ENCODE measurements at places on chromosomes 3 and 15.

DNA sequence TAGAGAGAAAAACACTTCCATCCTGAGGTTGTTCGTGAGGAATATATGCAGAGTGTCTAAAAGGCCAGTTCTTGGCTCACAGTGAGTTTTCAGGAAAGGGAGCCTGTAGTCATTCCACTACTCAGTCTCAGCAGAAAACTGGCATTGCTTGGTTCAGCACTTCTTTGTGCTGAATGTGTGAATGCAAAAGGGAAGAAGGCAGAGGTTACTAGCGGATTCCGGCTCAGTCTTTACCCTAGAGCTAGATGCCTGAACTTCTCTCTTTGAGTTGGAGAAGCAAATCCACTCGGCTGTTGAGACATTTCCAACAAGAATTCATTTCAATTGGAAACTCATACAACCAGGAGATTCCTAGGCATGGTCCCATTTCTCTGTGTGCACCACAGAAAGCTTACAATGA, 23.1 kb upstream of the FRMD4B start:
- DNase-seq: no peak

- no peak for DNase-seq
Observed at GRCh38 chr3:127541320-127541719, 49.2 kb downstream of the TPRA1 start.

DNA sequence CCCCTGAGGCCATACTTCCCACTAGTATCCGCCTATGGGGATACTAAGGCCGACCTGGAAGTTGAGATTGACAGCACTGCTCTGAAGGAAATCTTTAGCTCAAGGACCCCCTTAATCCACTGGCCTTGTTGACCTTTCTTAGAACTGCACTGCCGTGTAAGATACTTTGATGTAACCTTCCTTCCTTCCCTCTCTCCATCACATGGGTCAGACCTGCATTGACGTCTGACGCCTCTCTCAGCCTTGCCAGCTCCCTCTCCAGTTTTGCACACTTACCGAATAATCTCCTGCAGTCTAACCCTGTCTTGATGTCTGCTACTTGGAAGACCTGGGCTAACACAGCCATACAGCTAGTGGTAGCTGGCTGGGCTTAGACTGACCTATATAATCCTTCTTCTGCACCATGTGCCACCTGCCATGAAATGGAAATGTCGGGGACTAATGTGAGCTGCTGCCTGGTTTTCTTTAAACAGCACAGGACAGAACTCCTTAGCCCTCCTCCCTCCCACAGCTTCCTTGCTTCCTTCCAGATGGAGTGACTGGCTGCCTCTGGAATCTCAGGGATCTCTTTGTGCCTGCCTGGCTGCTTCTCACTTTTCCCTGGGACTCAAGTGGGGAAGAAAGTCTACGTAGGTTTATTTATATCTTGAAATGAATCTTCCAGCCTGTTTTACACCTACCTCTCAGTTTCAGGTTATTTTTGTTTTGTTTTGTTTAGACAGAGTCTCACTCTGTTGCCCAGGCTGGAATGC, 39.2 kb upstream of the HERC1 start:
- no peak for DNase-seq

DNA sequence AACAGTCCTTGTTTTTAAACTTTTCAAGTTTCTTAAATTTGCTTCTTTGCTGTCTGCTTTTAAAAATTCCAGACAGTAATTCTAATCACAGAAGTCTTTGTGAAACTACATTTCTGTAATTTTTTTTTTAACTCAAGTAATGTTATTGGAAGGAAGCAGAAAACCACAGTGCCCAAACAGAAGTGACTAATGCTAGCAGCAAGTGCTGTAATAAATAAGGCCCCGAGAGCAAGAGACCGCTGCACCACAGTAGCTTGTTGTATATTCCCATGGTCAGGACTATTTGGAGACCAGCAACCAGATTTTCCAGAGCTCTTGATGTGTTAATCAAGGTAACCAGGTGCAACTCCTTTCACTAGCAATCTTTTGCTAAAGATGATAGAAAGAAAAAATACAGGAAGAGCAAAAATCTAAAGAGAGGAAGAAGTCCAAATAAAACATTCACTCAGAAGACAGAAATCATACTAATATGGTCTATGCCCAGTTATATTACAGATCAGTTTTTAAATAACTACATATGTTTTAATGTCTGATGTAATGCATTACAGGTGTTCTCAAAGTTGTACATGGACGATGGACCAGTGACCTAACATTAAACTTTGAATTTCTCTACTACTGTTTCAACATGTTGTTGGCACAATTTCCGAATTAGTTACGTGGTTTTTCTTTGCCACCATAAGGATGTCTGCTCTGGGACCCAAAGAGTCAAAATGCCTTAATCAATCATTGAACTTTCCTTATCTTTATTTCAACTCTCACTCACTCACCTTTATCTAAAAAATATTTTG, 36.4 kb downstream of the WWTR1 start:
- DNase-seq: no peak

GRCh38 chr3:128412180-128413002, 54.3 kb downstream of the DNAJB8 start:
- no peak for DNase-seq

DNA sequence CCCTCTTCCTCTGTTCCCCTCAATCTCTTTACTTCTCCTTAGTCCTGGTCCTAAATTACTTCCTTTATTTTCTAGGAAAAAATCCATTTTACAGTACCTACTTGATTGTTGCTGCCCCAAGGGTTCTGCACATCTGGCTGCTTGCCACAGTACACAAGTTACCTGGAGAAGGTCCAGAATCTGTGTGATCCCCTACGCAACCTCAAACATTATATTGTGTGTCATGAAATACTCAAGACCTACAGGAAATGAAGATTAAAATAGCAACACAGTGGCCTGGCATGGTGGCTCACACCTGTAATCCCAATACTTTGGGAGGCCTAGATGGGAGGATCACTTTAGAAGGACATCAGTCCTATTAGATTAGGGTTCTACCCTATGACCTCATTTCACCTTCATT, 48.7 kb downstream of the PRKAR2A start:
- no peak for DNase-seq

GRCh38 chr3:46612324-46612723, at the start of gene FAM240A:
Gene FAM240A, plus strand, starts transcription at chr3:46612525. Its CDS starts 159 bp downstream, at chr3:46612684.
- DNase-seq: no peak

- no peak for DNase-seq
Observed at GRCh38 chr15:35436422-35436821, 109.5 kb downstream of the DPH6 start.

- no peak for DNase-seq
Observed at GRCh38 chr15:87716422-87716821, 540.1 kb downstream of the NTRK3 start.

DNA sequence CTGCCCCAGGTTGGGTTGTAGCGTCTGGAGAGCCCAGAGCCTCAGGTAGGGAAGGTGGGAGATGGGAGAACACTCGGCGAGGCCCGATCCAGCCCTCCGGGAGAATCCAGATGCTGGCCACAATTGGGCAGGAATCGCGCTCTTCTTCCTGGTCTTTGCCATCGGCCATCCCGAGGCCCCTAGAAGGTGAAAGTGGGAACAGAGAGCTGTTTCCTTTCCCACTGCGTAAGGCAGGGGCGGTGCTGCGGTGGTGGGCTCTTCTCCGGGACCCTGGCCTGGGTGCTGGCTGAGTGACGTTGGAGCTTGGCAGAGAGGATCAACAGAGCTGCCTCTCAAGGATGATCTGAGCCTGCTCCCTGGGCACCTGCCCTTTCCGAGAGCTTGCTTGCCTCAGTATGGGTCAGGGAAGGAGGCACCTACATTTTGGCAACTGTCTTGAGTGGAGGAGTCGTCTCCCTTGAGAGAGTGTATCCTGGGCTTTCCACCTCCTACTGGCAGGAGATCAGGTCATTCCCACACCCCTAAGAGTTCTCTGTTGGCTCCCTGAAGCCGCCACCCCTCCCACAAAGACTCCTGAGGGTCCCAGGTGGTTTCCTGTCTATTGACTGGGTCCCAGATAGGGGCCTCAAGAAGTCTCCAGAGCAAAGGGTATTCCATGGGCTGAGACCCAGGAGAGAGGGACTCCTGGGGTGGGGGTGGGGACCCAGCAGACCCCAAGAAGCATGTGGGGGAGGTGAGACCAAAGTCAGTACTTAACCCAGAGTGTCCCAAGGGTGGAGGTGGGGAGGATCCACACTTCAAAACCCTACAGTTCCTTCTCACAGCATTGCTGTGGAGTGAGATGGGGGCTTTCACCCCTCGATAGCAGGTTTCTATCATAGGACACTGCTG, 1.6 kb downstream of the C15orf39 start:
- no peak for DNase-seq

DNA sequence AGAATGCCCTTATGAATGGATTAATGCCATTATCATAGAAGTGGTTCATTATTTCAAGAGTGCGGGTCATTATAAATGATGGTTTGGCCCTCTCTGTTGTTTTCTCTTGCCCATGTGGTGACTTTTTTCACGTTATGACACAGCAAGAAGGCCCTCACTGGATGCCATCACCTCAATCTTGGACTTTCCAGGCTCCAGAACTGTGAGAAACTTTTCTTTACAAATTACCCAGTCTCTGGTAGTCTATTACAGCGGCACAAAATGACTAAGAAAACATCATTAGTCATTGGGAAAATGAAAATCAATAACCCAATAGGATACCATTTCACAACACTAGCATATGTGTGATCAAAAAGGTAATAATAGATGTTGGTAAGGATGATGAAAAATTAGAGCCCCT, 119.0 kb upstream of the LPP start:
- DNase-seq: no peak

GRCh38 chr3:141789281-141789680, 26.1 kb downstream of the GRK7 start:
- DNase-seq: no peak

- DNase-seq: no peak
Observed at GRCh38 chr3:149705416-149705815, 46.9 kb downstream of the COMMD2 start.

- no peak for DNase-seq
Observed at GRCh38 chr3:61442696-61443095, 118.7 kb upstream of the PTPRG start.

- no peak for DNase-seq
Observed at GRCh38 chr3:190733591-190734146, 128.8 kb downstream of the GMNC start.

DNA sequence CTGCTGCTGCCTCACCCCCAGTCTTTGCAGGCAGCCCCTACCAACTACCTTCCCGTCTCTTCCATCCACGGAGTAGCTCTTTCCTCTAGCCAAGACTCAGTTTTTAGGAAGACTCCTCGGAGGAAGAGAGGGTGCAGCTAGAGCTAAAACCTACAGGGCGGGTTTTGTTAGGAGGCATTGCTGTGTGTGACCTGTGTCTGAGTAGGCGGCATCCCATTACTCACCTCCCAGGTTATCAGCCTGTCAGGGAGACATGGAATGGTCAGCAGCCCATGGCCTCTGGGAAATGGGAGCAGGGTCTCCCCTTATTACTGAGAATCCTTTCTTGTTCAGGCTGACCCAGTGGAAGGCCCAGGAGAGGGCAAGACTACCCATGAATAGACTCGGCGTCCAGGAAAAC, 43.8 kb upstream of the FGD5 start:
- no peak for DNase-seq

GRCh38 chr15:89766357-89767311, 9.5 kb upstream of the MESP2 start:
- DNase-seq: no peak

DNA sequence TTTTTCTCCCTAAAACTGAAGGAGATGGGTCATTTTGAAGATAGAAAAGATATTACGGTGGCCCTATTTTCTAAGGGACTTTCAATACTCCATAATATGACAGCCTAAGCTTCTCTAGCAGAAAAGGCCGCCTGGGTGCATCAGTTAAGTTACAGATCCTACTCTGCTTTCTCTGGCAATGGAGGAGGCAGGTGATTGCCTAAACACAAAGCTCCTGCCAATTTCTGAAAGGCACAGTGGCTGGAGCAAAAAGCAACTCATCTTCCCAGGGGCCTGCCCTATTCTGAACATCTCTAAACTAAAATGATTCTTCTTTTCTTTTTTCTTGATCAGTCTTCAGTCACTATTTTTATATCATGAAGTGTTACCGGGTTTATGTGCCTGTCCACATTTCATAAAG, 276.7 kb downstream of the CNTN4 start:
- DNase-seq: no peak

DNA sequence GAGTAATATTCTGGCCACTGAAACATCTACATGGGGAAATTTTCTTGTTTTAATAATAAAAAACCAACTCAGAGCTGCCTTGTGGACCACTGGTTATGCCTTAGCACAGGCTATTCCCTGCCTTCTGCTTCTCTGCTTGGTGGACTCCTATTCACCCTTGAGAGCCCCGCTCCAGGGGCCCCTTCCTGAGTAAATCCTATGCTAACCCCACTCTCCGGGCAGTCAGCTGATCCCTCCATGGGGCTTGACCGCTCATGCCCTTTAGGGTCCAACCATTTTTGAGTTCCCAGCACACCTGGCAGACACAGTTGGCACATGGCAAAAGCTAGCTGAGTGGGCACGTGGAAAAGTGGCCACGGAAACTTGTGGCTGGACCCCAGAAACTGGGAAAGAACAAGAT, 38.2 kb downstream of the ATP2B2 start:
- no peak for DNase-seq

GRCh38 chr15:38091078-38091645, 156.7 kb downstream of the TMCO5A start:
- no peak for DNase-seq

- DNase-seq: no peak
Observed at GRCh38 chr3:180571831-180572598, 29.9 kb upstream of the TTC14 start.

DNA sequence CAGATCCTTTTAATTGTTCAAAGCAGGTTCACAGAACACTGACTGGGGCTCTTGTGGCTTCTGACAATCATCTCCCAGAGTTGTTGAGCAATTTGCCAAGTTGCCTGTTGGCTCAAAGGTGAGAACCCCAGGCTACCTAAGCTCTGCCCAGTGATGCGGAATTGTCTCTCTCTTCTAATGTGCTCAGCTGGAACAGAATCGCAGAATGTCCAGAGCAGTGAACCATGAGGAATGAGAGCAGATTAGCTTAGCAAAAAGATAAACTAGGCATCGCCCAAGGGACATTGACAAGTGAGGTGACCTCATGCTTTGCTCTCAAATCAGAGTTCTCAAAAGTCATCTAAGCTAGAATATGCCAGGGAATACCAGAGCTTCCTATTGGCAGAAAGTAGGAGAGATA, 148.1 kb downstream of the WDR76 start:
- no peak for DNase-seq

GRCh38 chr3:35638980-35639253, 408 bp upstream of the ARPP21 start:
- no peak for DNase-seq

GRCh38 chr3:188853856-188854771, 317.7 kb upstream of the TPRG1 start:
- DNase-seq: no peak

GRCh38 chr15:99409097-99409473, 156.7 kb upstream of the MEF2A start:
- no peak for DNase-seq

GRCh38 chr3:141448606-141449220, 38.1 kb upstream of the RASA2 start:
- no peak for DNase-seq

GRCh38 chr3:195877136-195877715, 31.1 kb downstream of the TNK2 start:
- no peak for DNase-seq

GRCh38 chr3:11438646-11439045, 166.4 kb downstream of the ATG7 start:
- no peak for DNase-seq

GRCh38 chr3:120263792-120264191, 21.2 kb downstream of the GPR156 start:
- DNase-seq: no peak

GRCh38 chr15:64246364-64247189, 83.8 kb upstream of the PPIB start:
- DNase-seq: peak; percentile 40

- no peak for DNase-seq
Observed at GRCh38 chr15:28017423-28017924, 81.6 kb downstream of the OCA2 start.

GRCh38 chr15:74121039-74121438, 9.3 kb upstream of the ISLR2 start:
- no peak for DNase-seq
